ENCODE measurements at places on chromosomes 16 and 17.

- no peak for DNase-seq
Measured at GRCh38 chr17:81095383-81095762, 60.4 kb downstream of the BAIAP2 start.

- DNase-seq = no peak
Measured at GRCh38 chr16:81137754-81138153, 41.6 kb upstream of the GCSH start.

DNA sequence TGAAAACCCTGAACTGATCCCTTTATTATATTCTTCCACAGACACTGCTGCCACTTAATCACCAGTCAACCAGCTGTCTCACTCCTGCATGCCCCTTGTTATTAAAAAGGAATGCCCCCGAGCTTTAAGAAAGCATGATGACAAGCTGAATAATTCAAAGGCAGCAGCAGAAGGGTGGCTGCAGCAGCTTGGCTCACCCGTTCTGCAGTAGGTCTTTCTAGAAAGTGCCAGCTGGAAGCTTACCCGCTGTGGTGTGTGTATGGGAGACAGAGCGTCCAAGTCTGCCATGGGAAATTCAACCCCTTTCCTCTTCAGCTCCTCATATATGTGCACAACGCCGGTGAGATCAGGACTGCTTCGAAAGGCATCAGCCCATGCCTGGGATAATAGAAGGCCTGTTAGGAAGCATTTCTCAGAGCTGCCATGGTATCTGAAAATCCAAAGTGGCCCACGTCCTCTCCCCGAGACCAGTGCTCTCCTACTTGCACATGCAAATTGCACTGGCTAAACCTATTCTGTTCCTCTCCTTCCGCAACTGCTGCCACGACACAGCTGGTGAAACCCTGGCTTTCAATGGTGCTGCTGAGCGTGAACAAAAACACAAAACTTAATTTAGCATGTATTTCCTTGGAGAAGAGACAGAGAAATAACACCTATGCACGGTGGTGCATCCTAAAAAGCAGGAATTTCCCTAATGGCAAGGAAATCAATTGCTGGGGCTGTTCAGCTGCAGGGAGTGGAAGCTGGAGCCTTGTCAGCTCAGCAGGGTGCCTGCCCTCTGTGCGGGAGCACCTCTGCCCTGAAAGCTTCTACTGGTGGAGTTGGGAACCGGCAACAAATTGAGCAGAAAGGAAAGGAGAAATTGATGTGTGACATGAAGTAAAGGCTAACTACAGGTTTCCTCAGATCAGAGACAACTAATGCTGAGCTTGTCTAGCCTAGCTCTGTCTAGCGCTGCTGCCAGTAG, 47.9 kb upstream of the SREBF1 start:
- DNase-seq = no peak

- no peak for DNase-seq
Measured at GRCh38 chr17:12727076-12727760, 61.5 kb downstream of the MYOCD start.

DNA sequence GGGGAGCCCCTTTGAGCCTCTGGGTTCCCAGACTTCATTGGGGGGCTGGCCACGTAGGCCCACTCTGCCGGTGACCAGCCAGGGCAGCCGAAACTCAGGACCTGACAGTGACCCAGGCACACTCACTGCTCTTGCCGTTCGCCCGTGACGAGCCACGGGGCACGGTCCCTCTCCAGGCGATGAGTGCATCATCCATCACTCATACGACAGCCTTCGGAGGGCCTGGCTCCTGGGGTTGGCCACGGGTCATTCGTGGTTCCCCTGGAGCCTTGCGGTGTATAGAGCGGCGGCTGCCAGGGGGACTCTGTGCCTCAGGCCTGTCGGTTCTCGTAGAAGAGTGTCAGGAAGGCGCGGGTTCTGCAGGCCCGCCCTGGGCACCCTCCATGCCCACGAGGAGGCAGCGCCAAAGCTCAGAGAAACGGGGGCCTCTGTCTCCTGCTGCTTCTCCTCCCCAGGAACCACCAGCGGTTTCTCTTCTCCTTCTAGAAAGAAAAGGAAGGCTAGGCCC, 11.2 kb upstream of the NUDT16L1 start:
- DNase-seq = no peak

- DNase-seq = peak; percentile 32
Measured at GRCh38 chr16:74766729-74767128, 7.9 kb downstream of the FA2H start.

DNA sequence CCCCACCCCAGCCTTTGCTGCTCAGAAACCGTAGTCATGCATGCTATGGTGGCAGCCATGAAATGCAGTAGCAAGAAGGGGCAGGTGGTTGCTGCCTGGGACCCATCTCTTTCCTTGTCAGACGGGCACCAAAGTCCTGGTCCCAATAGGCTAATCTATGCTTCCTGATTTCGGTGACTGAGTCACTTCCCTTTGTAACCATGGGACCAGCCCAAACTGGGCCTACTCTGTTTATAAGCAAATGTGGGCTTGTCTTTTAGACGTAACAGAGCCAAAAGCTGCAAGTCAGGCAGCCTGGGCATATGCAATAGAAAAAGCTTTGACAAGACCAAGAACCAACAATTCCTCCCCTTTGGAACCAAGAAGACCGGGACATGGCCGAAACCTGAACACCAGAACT, 99.1 kb upstream of the RBBP6 start:
- no peak for DNase-seq

GRCh38 chr16:31213342-31213741, 577 bp upstream of the TRIM72 start:
- DNase-seq = no peak

DNA sequence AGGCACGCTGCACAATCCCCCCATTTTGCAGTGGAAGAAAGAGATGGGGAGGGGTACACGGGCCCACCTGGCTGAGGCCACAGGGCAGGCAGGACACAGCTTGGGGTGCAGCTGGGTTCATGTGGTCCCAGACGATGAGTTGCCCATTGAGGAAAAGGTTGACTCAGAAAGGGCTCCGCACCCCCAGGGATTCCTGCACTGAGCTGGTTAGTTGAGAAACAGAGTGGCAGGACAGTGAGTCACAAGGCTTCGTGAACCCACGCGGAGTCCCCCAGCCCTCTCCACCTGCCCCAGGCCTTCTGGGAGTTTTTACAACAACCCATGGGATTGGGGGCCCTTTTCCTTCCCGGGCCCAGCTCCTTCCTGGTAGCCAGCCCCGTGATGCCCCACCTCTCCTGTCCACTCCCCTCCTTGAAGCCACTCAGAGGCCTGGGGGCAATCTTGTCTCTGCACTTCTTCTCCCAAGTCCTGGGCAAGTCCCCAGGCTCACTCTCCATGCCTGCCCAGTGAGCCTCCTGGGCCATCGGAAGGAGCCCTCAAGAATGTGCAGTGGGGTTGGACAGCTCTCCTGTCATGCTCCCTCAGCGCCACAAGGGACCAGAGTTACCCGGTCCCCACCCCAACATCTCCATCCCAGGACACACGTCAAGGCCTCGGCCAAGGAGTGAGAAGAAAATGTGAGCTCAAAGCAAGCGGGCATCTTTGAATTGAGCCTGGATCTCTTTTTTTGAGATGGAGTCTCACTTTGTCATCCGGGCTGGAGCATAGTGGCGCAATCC, 251.2 kb downstream of the PARN start:
- DNase-seq = peak; percentile 49

DNA sequence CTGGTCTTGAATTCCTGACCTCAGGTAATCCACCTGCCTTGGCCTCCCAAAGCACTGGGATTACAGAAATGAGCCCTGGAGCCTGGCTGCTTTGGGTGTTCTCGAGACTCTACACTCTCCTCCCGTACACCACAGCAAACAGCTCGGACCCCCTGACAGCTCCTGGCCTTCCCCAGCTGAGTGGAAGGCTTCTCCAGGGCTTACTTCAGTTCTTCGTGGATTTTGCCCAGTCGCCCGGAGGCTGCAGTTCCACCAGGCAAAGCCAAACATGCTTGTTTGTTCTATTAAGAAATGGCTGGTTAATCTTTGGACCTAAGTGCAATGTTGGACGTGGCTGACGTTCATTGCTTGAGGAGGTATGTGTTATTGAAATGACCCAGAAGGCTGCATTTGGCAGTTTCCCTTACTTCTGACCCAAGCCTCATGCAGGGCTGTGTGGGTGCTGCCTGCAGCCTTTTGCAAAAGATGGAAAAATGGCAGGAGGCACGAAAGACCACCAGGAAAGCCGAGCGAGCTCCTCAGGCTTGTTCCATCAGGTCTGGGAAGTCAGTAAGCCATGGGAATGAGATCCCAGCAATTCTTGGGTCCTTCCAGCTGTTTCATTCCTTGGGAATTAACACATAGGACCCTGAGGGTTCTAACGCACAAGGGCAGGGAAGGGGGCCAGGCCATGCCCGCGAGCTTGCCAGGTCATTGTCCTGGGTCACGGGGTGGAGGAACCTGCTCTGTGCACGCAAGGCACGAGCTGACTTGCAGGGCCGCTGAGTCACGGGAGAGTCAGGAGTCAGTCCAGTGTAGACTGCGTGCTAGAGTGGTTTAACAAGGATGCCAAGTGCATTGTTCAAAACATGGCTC, 23.9 kb upstream of the KLHDC4 start:
- DNase-seq = no peak

DNA sequence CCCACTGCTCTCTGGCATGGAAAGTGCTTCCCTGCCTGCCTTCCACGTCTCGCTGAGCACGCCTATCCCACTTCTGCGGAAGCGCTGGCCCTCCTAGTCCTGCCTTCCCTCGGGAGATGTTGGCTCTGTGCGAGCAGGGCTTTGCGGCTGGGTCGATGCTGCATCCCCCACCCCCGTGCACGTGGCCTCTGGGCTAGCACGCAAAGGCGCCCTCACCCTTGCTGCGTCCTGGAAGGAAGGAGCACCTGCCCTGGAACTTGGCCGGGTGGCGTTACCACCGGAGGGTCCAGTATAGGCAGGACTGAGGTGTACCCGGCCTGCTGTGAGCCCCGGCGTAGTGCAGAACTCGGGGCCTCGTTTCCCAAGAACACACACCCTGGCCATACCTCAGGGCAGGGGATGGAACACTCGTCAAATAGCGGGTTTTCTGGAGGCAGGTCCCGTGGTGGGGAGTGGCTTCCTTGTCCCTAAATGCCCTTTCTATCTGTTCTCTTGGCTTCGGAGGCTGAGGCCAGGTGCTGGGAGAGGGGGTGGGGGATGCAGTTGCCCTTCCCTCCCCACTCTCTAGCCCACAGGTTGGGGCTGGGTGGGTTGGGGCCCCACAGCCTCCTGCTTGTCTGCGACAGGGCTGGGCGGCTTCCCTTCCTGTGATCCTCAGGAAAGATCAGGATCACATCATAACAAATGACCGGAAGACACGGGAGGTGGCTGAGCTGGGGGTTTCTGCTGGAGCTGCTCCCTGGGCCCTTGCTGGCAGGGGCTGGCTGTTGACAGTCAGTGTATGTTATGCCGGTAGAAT, 17.4 kb downstream of the BAIAP2 start:
- no peak for DNase-seq

Measured in K562 (cell line).